CD8-positive, alpha-beta memory T cell (primary cell): ENCODE measurements at places on chromosomes 2 and 18.

GRCh38 chr2:2324119-2324518, 7.0 kb downstream of the MYT1L start:
- H3K4me3 ChIP-seq: no peak overlapping the region
- H3K36me3 ChIP-seq: no peaks in the 10 kb centered on the region
- H3K27me3 ChIP-seq: no peaks in the 10 kb centered on the region
- no peaks in the 10 kb centered on the region for H3K4me1 ChIP-seq

DNA sequence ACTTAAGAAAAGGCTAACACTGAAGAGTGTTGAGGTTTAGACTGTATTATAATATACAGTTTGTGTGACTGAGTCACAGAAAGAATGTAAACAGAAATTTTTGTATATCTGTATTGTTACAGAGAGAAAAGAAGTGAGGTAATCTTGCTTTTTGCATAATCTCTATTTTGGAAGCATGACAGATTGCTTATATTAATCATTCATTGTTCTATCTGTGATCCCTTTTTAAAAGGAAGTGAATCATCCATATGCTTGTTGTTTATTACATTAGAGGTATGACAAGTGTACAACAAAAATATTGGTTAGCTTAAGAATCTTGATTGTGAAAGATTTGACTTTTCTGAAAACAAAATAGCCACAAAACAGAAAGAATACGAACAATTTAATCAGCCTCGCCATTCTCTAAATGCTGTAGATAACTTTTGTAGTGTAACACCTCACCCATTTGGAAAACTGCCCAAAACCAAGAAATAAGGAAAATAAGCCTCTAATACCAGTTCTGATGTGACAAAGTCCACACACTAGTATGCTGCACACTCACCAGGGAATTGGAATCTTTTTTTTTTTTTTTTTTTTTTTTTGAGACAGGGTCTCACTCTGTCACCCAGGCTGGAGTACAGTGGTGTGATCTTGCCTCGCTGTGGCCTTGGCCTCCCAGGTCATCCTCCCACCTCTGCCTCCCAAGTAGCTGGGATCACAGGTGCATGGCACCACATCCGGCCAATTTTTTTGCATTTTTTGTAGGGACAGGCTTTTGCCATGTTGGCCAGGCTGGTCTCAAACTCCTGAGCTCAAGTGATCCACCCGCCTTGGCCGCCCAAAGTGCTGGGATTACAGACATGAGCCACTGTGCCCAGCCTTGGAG, 91.5 kb upstream of the LPIN2 start:
- no peaks in the 10 kb centered on the region for H3K36me3 ChIP-seq
- H3K4me1 ChIP-seq: no peaks in the 10 kb centered on the region
- no peak overlapping the region for H3K27ac ChIP-seq

DNA sequence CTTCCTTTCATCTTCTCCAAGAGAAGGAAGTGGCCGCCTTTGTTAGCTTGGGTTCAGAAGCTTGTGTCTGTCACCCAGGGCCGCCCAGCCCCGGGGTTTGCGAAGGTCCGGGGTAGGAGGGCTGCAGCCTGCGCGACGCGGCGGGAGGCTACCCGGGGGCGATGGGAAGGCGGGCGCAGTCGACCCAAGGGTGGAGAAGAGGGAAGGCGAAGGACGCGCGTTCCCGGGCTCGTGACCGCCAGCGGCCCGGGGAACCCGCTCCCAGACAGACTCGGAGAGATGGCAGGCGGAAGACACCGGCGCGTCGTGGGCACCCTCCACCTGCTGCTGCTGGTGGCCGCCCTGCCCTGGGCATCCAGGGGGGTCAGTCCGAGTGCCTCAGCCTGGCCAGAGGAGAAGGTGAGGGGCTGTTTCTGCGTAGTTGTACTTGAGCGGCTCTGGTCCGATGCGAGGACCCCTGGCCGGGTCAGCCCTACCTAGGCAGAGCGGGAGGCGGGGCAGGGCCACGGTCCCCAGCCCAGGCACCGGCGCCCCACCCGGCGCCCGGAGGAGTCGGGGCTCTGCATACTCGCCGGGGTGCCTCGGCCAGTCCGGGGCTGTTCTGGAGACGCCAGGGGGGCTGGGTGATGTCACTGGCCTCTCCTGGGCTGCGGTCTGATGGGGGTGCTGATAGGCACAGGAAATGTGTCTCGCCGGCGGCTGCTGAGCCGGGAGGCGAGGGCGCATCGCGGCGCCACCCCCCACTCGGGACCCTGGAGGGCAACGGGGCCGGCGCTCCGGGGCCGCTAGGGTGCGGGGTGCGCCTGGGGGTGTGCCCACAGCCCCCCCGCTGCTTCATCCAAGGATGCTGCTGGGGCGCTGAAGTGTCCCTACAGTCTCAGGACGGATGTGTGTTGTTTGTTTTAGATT, at the start of gene QPCT:
Gene QPCT (plus strand): TSS at position 178 of the 909 bp plus-strand sequence. CDS start 102 bp downstream, at position 280.
- no peaks in the 10 kb centered on the region for H3K36me3 ChIP-seq
- peak within 1 kb of the TSS; percentile 2 for H3K27ac ChIP-seq
- peak; percentile 64 for DNase-seq

GRCh38 chr18:77071711-77072292, 60.8 kb downstream of the MBP start:
- no peaks in the 10 kb centered on the region for H3K36me3 ChIP-seq
- DNase-seq: peak; percentile 66
- H3K27me3 ChIP-seq: no peaks in the 10 kb centered on the region
- peaks cover 83% of the 10 kb centered on the region for H3K4me1 ChIP-seq

GRCh38 chr2:219542931-219543595, 546 bp downstream of the CHPF start:
- peak overlapping the region; percentile 69 for H3K27ac ChIP-seq
- H3K36me3 ChIP-seq: no peaks in the 10 kb centered on the region
- peak overlapping the region; percentile 81 for H3K4me3 ChIP-seq
- H3K27me3 ChIP-seq: no peaks in the 10 kb centered on the region

- no peak overlapping the region for H3K4me3 ChIP-seq
- no peaks in the 10 kb centered on the region for H3K36me3 ChIP-seq
- H3K4me1 ChIP-seq: no peaks in the 10 kb centered on the region
- no peak overlapping the region for H3K27ac ChIP-seq
- H3K27me3 ChIP-seq: no peaks in the 10 kb centered on the region
These were observed 68.1 kb upstream of the CSRNP3 start for GRCh38 chr2:165401285-165401852.

DNA sequence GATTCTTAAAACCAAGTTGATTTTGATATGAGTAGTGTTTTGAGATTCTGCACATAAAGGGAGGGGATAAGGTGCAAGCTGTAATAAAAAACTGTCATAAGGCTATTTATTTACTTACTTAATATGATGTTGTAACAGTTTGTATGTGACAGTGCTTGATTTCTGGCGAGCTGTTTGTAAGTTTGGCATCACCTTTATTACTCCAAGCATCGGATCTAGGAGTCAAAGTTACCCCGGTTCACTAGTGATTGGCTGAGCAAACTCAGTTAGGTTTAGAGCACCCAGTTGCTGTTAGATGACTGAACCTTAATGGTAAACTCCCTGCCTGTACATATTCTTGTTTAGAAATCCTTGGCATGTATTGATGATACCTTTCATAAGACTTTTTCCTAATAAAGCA, 16.1 kb downstream of the ZCCHC2 start:
- no peaks in the 10 kb centered on the region for H3K27me3 ChIP-seq
- H3K36me3 ChIP-seq: peaks cover 28% of the 10 kb centered on the region
- H3K27ac ChIP-seq: no peak overlapping the region
- DNase-seq: no peak
- H3K4me3 ChIP-seq: no peak overlapping the region

- H3K36me3 ChIP-seq: no peaks in the 10 kb centered on the region
- no peaks in the 10 kb centered on the region for H3K27me3 ChIP-seq
- peak; percentile 13 for DNase-seq
- H3K4me1 ChIP-seq: peaks cover 29% of the 10 kb centered on the region
- peak overlapping the region; percentile 79 for H3K27ac ChIP-seq
- peak overlapping the region; percentile 97 for H3K4me3 ChIP-seq
These were observed 708 bp upstream of the RPIA start for GRCh38 chr2:88690591-88691338.

- no peaks in the 10 kb centered on the region for H3K4me1 ChIP-seq
- H3K27me3 ChIP-seq: no peaks in the 10 kb centered on the region
- DNase-seq: no peak
- no peak overlapping the region for H3K27ac ChIP-seq
- no peak overlapping the region for H3K4me3 ChIP-seq
These were observed 87.9 kb downstream of the BCL2L11 start for GRCh38 chr2:111208639-111209038.

DNA sequence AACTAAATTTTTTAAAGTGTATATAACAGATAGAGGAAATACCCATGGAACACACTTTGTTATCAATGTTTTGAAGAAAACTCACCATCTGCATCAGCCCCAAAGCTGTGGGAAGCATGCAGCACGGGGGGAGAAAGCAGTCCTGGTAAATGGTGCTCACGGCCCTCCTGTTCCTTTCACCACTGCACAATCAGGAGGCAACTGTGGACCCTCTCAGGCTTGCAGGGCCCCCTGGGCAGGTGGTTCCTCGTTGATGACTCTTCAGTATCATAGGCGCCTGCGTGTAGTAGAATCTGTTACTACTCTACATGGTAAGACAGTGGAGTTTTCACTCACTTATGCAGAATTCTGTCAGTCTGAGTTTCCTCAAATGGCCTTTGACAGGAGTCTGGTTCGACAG, 4.9 kb upstream of the CNDP1 start:
- no peaks in the 10 kb centered on the region for H3K4me1 ChIP-seq
- H3K4me3 ChIP-seq: no peak overlapping the region
- no peaks in the 10 kb centered on the region for H3K36me3 ChIP-seq
- H3K27me3 ChIP-seq: no peaks in the 10 kb centered on the region
- no peak overlapping the region for H3K27ac ChIP-seq
